Renal cortex interstitium (tissue), 15 donors: ENCODE measurements at places on chromosomes 3 and 15.

- no peak for DNase-seq
Observed at GRCh38 chr3:156469456-156469855, 85.5 kb downstream of the SSR3 start.

- DNase-seq: no peak
Observed at GRCh38 chr15:90716317-90716975, 700 bp upstream of the BLM start.

DNA sequence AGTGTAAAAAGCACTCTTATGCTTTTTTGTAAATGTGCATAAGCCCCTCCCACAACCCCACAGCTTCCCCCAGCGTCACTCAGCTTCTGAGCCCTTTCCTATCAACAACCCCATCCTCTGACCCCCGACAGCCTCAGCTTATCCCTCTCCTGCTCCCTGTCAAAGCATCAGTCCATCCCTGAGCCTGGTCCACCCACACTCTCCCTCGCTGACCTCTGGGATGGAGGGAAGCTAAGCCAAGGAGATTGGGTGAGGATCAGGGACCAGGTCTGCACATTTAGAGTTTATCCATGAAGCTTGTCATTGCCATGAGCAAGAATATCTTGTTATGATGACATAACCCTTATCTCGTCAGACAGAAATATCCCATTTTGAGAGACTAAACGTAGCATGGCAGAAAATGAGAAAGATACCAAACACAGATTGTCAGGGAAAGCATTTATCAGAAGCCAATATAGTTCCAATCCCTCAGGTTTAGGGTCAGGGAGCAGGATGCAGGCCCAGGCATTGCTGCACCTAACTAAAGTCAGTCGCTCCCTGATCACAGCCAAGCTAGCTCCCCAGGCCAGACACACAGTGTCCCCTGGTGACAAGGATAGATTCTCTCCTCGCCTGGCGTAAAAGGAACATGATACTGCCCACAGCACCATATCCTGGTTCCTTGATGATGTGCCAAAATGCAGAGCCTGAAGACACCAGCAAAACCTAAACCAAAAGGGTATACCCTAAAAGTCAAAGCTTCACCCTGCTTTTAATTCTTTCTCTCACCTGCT, 66.9 kb downstream of the DCLK3 start:
- no peak for DNase-seq

- DNase-seq: no peak
Observed at GRCh38 chr3:187642861-187643260, 27.3 kb downstream of the SST start.

DNA sequence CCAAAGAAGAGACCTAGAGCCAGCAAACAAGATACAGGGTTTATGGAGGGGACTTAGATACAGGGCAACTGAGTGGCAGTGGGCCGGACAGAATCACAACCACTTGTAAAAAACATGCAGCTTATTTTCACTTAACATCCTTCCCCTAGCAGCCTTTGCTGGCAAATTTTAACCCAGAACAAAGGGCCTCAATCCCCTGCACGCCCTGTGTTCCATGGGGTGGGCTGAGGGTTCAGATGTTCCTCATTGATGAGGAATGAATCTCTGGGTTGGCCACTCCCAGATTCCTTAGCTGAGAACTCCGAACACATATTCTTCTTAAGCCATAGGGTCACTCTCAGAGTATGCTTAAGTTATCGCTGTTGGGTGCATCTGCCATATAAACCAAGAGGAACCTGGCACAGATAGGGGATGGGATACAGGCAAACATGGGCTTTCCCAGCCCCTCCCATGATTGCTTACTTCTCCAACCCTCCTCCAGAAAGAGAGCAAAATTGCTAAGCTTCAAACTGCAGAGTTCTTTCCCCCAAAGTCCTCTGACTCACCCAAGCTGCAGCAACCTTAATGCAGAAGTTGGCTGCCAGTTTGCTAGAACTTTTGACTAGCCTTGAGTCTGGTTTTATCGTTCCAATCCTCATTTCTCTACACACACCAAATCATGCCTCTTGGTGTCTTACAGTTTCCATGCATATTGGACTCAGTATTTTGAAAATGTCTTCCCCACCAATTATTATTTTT, 146.9 kb downstream of the CD47 start:
- DNase-seq: no peak

DNA sequence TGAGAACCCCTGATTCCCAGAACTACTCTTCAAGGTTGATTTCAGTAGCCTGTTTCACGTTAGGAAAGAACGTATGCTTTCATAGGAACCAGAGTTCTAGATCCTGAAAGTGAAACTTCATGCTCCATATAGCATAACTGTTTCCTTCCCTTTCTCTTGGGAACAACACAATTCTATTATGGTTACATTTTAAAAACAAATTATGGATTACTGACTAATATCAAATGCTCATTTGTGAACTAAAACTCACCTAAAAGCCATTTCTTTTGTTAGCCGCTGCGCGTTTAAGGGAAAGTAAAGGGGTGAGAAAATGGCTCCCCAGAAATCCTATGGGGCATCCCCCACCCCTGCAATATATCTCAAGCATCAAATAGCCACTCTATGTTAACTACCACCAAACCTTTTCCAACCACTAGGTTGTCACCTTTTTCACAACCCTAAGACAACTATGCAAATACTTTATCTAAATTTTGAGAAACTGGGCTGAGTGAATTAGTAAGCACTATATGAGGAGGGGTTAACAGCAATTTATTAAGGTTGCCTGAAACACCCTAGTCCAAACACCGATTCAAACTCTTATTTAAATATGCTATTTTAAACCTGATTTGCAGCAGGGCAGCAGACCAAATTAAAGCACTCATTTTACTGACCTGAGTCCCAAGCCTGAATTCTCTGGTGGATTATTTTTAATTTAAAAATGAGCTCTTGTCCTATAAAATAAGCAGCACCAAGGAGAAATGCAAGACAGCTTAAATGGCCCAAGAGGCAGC, 2.4 kb downstream of the SIAH2 start:
- DNase-seq: no peak

DNA sequence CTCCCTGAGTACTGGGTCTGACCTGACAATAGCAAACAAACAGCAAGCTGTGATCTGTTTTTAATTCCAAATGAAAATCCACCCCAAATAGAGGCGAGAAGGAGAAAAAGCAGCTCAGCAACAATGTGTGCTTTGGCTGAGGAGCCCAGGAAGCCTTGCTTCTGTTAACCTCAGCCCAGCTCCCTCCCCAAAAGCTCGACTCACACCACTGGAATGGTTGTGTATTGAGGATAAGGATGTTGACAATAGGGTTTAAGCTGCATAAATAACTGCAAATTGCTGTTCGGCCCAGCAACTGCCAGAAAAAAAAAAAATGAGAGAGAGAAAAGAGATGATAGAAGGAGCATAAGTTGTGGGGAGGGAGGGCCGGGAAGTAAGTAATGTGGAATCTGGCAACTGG, 104.0 kb upstream of the TBC1D5 start:
- DNase-seq: no peak

- DNase-seq: no peak
Observed at GRCh38 chr3:170056710-170057454, 19.1 kb downstream of the GPR160 start.

DNA sequence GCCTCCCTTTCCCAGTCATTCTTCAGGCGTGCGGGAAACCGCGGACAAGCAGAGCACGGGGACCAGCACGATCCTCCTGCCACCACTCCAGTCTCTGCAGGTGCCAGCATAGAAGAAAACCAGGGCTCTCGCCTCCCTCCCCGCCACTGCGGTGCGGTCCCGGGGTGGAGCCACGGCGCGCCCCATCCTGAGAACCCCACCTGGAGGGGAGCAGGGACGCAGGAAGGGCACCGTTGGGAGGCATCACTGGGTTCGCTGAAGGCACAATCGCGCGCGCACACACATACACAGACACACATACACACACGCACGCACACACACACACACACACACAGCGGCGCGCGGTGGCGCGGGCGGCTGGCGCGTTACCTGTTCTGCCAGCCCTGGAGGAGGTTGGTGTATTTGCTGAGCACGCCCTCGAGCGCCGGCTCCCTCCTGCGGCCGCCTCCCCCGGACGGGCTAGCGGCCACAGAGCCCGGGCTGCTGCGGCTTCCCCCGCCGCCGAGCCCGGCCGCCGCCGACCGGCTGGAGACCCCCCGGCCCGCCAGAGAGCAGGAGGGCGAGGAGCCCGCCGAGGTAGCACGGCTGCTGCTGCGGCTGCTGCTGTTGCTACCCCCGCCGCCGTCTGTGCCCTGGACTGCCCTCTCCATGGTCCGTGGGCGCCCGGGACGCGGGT, 394 bp downstream of the OSBPL10 start:
- DNase-seq: peak; percentile 53

- no peak for DNase-seq
Observed at GRCh38 chr3:152785051-152785450, 49.9 kb upstream of the P2RY1 start.

DNA sequence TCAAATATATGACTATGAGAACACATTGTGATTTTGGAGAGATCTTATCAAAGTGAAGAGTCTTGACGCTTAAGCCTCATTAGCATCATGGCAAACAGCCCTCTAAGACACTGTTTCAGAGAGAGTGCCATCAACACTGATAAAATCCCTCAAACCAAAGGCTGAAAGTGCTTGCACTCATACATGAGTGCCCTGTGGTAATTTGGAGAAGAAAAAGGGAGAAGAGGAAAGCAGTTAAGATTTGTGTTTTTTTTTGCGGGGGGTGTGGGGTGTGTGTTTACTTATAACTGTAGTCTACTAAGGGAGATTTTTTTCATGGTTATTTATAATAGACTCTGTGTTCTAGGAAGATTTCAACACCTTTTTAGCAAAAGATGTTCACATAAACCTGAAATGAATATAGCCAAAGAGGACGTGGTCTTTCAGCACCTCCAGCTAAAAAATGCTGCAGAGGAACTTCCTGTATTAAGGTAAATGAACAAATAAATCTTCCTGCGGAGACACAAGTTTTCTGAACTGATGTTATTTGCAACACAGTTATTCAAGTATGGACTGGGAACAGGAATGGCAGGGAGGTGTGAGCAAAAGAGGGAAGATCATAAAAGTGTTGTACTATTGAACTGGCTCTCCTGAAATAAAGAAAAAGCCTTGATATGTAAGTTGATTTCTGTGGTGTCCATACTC, 81.9 kb upstream of the TGFBR2 start:
- no peak for DNase-seq

- peak; percentile 86 for DNase-seq
Observed at GRCh38 chr3:48598323-48599076, 3.4 kb upstream of the COL7A1 start.
